ENCODE measurements at places on chromosomes 1 and 21.

- DNase-seq = no peak
These were observed 11.0 kb upstream of the RGS18 start for GRCh38 chr1:192147221-192147620.

- DNase-seq = peak; percentile 1
These were observed 36.7 kb downstream of the ERI3 start for GRCh38 chr1:44318097-44319088.

DNA sequence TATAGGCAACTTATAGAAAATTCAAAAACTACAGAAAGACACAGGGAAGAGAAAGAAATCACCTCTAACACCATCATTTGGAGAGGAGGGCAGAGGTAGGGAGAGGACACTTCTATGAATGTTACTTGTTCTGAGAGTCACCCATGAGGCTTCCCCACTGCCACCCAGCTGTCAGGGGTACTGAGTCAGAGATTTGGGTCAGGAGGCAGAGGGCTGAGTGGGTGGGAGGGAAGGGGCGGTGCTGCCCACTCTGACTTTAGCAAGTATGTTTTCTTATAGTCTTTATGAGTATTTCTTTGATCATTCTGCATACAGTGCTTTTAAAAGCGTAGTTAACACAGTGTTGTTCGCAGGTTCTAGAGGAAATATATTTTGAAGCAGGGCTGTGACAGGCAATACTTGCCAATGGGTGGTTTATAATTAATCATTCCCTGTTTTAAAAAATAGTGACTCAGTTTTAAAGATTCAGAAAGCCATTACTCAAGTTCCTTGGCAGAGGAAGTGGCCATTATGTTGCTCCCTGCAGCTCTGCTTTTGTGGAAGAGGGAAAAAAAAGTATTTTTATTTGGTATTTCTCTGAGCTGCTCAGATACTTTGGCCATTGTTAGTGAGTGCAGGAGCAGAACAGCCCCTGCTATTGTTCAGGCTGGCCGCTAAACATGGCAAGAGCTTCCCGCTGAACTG is 18.3 kb downstream of the IL6R start:
- peak; percentile 74 for DNase-seq

DNA sequence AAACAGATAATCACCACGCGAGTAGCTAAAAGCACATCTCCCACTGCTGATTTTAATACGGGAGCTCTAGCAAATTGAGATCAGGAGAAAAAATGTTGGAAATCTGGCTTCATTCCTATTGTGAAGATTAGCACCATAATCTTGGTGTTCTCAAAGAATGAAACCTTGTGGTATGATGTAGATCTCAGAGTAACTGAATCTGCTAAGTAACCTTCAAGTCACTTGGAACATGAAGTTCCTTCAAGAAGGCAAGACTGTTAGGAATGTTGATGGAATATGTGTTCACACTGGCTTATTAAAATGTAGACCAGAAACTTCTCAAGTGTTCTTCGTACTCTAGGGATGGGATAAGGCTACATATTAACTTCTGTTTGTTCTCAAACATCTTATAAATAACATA is 117.4 kb upstream of the CHRM3 start:
- DNase-seq = no peak

DNA sequence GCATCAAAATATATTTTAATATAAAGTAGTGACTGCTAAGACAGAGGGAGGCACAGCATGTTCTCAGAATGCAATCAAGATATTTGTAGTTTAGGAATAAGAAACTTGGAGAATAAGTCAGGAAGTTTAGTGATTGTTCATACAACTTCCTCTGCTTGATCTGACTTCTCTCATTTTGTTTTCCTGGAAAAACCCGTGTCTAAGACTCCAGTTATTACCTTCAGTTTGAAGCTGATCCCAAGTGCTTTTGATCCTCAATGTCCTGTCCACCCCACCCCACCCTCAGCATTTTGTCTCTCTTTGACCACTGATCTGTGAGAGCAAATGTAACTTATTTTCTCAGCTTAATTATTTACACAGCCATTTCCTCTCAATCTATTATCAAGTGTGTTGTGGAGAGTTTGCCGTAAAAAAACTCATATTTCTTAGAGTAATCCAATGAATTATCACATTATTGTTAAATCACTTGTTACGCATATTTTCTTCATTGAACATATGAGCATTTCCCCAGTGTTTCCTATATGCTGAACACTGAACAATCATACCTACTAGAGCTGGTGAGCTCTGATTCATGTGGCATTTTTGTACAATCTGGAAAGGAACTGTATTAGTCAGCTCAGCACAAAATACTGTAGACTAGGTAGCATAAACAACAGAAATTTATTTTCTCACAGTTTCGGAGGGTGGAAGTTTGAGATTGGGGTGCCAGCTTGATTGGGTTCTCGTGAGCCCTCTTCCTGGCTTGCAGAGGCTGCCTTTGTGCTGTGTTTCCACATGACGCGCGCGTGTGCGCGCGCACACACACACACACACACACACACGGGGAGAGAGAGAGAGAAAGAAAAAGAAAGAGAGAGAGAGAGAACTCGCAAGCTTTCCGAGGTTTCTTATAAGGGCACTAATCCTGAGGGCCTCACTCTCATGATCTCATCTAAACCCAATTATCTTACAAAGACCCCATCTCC is 65.5 kb upstream of the DPYD start:
- no peak for DNase-seq

DNA sequence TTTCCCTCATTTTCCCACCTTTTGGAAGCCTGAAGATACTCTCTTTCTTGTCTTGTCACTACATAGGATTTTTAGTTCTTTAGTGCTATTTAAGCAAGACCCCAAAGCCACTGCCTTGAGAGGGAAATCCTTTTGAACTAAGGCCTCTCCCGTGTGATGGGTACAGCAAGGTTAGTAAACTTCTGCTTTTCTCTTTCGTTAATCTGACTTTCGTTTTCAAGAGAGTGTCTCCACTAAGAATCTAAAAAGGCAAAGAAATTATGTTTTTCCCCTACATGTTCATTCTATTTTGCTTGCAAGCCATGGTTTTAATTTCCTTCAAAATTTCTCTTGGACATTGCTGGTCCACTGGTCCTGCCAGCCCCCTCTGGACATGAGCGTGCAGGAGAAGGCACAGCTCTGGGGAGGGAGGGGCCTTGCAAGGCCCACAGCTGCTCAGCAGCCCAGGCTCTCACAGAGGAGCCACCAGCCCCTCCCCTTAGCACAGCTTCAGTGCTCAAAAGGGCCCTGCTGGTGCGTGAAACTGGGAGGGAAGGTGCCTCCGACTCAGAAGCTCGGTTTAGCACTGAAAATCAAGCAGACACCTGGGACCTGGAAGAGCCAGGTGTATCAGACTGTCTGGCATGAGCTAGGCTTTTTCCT is 210.9 kb upstream of the GALNT2 start:
- peak; percentile 35 for DNase-seq

DNA sequence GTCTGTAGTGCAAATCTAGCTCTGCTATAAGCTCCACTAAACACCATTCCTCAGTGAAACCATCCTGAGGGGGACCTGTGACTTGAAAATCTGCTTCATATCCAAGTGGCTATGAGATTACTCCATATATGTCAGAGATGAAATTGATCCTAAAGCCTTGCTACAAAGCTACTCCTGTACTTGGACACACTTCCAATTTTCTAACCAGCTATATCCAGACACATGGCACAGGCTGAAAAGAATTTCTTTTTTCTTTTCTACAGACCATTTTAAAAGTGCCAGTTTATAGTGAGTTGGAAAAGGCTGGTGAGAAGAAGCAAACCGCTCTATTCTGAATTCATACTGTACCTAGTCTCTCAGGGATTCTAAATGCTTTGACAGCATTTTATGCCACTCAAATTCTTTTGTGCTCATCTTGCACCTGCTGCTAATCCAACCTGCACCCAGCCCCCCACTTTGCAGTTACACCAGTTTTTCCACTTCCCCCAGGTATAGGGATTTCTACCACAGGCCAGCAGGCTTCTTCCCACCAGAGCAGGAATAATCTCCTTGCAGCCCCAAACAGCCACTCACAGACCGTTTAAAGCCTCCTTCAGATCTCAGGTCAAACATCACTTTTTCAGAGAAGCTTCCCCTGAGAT is 112.5 kb downstream of the RERE start:
- DNase-seq = no peak

DNA sequence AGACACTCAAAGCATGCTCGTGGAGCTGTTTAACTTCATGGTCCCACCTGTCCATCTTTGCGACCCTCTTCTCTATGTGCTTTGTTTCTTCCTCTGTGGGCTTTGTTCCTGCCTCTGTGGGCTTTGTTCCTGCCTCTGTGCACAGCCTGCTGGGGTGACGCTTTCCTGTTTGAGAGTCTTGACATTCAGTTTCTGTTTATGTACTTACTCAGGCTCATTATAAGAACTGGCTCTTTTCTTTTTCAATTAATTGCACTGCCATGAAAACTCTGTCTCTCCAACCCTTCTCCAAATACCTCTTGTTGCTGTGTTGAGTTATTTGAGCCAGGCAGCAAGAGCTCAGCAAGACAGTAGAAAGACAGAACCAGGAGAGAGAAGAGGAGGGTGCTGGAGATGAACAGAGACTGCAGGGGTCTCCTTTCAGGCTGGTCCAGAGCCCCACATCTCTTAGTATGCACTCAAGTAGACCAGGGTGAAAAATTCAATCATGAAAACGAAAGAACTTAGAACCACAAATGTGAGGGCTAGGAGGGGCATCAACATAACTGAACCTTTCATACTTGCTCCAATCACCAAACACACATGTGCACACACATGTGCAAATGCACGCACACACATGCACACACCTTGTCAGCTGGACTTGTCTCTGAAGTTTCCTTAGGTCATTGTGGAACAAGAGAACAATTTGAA is 88.3 kb upstream of the SGIP1 start:
- DNase-seq = peak; percentile 22

- no peak for DNase-seq
These were observed 41.2 kb downstream of the GNG12 start for GRCh38 chr1:67792103-67792502.

- DNase-seq = no peak
These were observed 496.9 kb downstream of the NEGR1 start for GRCh38 chr1:71785450-71785849.

- DNase-seq = peak; percentile 54
These were observed 12.8 kb downstream of the OTUD7B start for GRCh38 chr1:149997585-149998262.

GRCh38 chr21:38639571-38640354 is 141.5 kb upstream of the ERG start:
- DNase-seq = no peak

DNA sequence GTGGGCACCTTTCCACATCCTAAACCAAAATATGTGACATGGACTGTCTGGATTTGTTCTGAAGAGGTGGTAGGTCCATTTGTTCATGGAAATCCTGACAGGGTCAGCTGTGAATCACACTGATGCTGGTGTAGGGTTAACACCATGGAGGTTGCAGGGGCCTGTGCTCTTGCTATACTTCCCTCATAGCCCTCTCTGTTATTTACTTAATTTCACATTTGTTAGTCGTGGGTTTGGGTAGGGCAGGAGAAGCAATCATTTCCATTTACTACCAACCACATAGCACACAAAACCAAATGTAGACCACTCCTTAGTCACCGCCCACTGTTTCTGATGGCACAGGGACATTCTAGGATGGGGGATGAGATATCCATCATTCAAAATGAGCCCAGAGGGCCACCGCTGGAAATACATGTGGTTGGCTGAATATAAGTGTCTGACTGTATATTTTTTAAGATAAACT is 61.8 kb upstream of the POU2F1 start:
- no peak for DNase-seq

DNA sequence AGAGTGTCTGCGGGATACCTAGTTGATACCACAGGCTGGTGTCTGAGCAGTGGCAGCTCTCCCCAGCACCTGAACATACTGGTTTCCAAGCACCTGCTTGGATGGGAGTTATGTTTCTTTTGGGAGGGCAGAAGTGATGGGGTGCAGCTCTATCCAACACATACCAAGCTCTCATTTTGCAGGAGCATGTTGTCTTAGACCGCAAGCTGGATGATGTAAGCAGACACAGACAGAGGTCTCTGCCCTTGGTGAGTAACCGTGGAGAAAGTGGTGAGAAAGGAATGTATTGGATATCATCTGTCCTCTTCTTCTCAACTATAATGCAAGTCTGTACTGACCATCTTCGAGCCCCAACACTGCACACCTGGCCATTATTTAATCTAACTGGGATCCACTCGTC is 37.4 kb downstream of the ZNF496 start:
- no peak for DNase-seq

DNA sequence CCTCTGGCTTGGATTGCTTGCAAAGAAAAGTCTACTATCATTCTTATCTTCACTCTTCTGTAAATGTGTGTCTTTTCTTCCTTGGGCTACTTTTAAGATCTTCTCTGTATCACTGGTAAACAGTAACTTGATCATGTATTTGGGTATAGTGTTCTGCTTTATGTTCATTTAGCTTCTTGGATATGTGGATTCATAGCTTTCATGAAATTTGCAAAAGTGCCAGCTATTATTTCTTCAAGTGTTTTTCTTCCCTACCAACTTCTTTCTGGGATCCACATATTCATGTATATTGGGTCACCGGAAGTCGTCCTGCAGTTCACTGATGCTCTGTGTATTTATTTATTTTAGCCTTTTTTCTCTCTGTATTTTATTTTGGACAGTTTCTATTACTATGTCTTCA is 11.3 kb downstream of the SYNJ1 start:
- no peak for DNase-seq

- peak; percentile 84 for DNase-seq
These were observed 41.9 kb upstream of the TNFRSF1B start for GRCh38 chr1:12124693-12125421.

GRCh38 chr21:28516991-28517592 is 475.6 kb downstream of the LTN1 start:
- peak; percentile 37 for DNase-seq

DNA sequence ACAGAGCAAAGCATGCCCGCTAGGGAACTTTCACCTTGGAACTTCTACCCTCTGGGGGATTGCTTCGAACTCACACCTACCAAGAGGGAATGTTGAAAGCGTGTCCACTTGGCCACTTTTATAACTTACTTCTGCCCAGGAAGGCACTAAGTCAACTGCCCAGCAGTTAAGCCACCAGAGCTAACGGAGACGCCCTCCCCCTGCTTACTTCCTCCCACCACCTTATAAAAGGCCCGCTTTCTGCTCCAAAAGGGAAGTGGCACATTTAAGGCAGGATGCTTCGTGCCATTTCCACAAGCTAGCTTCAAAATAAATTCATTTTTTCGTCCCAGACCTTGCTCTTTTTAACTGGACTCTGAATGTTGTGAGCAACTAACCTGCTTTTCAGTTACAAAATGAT is 3.2 kb upstream of the AK2 start:
- no peak for DNase-seq

- DNase-seq = no peak
These were observed 28.3 kb downstream of the DPT start for GRCh38 chr1:168700575-168701268.

GRCh38 chr1:221873673-221874072 is 131.8 kb upstream of the DUSP10 start:
- no peak for DNase-seq
